ENCODE measurements at places on chromosomes 16 and 17.

GRCh38 chr17:77332981-77333685 lies 192.4 kb downstream of the SEC14L1 start:
- DNase-seq = no peak

DNA sequence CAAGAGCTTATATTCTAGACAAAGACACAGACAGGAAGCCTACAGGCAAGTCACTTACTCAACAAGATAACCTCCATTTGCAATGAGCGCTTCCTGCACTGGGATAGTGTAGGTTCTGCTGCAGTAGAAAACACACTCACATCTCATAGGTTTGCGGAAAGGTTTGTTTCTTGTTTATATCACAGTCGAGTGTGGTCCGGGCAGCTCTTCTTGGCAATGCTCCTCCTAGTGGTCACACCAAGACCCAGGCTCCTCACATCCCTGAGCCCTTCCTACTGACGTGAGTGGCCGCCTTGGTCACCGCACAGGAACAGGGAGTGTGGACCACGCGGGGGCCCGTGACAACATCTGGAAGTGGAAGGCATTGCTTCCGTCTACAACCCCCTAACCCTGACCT lies 48.0 kb upstream of the RBFOX3 start:
- peak; percentile 83 for DNase-seq

DNA sequence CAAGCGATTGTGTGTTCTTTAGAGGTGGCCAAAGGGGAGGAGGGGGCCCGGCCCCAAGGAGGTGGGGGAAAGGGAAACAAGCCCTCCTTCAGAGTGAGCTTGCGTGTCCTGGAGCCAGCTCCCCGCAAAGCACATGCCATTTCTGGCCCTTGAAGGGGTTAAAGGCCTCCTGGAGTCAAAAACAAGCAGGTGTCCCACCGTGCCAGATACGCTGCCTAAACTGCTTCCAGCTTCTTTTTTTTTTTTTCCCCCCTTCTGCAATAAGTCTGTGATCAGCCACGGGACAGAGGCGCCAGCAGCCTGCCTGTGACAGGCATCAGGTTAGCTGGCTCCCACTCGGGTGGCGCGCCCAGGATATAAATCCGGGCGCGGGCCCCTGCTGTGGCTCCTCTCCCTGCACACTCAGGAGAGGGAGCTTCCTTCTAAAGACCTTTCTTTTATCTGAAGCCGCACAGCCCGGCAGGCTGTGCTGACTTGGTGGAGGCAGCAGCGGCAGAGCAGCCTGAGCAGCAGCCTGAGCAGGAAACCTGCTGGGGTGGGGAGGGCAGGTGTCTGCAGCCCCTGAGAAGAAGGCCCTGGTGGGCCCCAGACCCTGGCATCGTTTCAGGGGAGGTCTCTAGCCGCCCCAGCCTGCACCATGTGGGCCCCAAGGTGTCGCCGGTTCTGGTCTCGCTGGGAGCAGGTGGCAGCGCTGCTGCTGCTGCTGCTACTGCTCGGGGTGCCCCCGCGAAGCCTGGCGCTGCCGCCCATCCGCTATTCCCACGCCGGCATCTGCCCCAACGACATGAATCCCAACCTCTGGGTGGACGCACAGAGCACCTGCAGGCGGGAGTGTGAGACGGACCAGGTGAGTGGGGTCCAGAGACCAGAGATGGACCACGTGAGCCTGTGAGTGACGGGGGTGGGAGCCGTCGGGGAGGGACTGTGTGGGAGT lies at the start of gene WFIKKN2:
Gene WFIKKN2, plus strand, starts transcription at position 286 of the 934 bp plus-strand sequence. Its CDS starts 352 bp downstream, at position 638.
- DNase-seq = no peak

GRCh38 chr17:41539071-41539492 lies 11.0 kb upstream of the KRT19 start:
- DNase-seq = no peak

GRCh38 chr17:27544350-27545131 lies 86.4 kb upstream of the LGALS9 start:
- no peak for DNase-seq
